ENCODE measurements at places on chromosomes 4 and X.
A peak's percentile ranks its signal among the peaks of the same experiment; 100 is the strongest.

GRCh38 chr4:184748251-184748652 is 14.4 kb upstream of the CENPU start:
- DNase-seq = peak; percentile 42

GRCh38 chrX:20414762-20415445 is 148.2 kb upstream of the RPS6KA3 start:
- no peak for DNase-seq

- no peak for DNase-seq
These were observed 26.9 kb downstream of the FAM241A start for GRCh38 chr4:112172180-112172579.

DNA sequence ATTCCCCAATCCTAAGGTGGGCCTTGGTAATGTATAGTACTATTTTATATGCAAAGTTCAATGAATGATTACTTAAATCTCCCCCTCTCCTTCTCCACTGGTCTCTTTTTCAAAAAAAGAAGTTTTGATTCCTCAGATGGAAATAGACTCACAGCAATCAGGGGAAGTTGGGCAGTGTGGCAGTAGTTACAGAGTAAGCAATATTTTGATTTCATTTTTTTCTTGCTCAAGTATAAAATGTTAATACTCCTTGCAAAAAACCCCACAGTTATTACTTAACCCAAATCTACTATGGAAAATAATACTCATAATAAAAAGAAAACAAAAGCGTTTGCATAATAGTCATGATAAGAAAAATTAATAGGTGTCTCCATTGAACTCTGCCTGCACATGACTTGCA is 56.9 kb upstream of the CXCL8 start:
- no peak for DNase-seq

GRCh38 chrX:124217304-124218251 is 114.9 kb upstream of the TEX13D start:
- DNase-seq = no peak

GRCh38 chrX:84873176-84873575 is 130.5 kb upstream of the APOOL start:
- DNase-seq = no peak

DNA sequence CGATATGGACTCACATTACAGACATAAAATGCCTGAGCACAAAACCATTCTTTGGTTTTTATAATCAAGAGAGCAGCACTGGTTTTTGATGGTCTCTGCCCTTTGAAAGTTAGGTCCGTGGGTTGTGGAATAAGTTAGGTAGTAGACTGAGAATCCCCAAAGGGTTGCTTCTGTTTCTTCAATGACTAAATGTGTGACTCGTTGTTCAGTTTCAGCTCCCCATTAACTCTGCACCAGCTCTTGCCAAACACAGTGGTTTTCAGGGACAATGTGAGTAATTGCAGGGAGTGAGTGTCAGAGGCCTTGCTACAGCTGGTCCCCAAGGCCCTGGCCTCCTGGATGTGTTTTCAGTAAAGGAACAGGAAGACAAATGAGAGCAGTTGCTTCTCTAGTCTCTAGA is 24.8 kb downstream of the SMIM20 start:
- DNase-seq = peak; percentile 99

DNA sequence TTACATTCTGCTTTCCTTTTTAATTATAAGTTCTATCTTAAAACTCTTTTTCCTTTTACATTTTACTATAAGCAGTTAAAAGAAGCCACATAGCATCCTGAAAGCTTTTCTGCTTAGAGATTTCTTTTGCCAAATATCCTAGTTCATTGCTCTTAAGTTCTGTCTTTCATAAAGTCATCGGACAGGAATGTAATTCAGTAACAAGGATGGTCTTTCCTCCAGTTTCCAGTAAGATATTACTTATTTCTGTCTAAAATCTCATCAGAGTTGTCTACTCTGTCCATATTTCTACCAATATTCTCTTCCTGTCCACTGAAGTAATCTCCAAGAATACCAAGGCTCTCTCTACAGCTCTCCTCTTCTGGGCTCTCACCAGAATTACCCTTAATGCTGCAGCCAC is 37.5 kb upstream of the ADH1C start:
- DNase-seq = no peak

DNA sequence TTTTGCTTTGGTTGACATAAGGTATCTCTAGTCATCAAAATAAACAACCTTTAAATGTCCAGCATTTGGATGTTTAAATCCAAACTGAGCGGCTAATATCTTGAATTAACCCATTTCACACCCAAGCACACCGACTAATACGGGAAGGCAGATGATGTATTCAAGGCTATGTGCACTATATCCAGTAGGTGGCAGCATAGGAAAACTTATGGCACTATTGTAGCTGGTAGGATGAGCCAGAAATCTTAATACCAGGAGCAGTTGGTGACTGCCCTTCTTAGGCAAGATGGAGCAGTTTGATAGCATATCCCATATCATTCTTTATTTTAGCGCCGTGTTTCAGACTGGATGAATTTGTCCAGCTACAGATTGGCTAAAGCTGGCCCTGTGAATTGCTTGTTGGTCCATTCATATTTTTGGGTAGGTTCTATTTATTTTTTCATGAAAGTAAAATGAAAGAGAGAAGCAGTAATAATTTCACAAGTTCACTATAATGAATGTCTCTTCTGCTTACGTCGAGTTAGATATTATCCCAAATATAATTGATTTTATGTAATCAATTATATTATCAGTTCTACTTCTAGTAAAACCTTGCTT is 24.4 kb downstream of the UCHL1 start:
- DNase-seq = peak; percentile 80

DNA sequence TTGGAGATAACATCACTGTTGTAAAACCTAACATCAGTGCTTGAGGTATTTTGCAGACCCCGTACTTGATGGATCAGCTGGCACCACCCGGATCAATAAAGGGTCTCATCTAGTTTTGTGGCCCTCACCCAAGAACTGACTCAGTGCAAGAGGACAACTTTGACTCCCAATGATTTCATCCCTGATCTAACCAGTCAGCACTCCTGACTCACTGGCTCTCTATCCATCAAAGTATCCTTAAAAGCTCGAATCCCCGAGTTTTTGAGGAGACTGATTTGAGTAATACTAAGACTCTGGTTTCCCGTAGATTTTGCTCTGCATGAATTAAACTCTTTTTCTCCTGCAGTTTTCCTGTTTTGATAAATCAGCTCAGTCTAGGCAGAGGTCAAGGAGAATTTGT is 2498.1 kb downstream of the PCDH7 start:
- no peak for DNase-seq

GRCh38 chrX:50081282-50081889 is 119.4 kb downstream of the AKAP4 start:
- DNase-seq = peak; percentile 18

DNA sequence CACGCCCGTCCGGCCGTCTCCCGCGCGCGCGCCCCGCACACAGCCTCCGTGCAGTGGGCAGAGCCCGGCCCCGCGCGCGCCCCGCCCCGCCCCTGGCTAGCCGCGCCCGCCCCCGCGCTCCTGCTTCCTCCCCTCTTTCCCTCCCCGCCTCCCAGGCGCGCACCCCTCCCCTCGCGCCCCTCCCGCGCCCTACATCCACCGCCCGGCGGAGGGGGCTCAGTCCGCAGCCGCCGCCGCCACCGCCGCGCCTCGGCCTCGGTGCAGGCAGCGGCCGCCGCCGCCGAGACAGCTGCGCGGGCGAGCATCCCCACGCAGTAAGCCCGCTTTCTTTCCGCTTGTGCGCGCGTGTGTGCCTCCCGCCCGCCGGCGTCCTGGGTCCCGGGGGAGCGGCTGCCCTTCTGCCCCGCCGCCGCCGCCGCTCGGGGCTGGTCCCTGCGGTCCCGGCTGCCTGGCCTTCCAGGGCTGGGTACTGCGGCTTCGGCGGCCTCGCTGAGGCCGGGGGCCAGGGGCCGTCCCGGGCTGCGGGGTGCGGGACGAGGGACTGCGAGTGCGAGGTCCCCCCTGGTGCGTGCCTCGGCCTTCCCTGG is at the start of gene FHL1:
Gene FHL1, plus strand, starts transcription at position 219 of the 587 bp plus-strand sequence.
- no peak for DNase-seq

DNA sequence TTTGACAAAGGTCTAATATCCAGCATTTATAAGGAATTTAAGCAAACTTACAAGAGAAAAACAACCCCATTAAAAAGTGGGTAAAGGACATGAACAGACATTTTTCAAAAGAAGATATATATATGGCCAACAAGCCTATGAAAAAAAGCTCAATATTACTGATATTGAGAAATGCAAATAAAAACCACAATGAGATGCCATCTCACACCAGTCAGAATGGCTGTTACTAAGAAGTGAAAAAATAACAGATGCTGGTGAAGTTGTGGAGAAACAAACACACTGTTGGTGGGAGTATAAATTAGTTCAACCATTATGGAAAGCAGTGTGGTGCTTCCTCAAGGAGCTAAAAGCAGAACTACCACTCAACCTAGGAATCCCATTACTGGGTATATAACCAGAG is 91.6 kb upstream of the EFHC2 start:
- DNase-seq = no peak

- DNase-seq = no peak
These were observed 29.9 kb upstream of the TTC29 start for GRCh38 chr4:146975527-146975926.

DNA sequence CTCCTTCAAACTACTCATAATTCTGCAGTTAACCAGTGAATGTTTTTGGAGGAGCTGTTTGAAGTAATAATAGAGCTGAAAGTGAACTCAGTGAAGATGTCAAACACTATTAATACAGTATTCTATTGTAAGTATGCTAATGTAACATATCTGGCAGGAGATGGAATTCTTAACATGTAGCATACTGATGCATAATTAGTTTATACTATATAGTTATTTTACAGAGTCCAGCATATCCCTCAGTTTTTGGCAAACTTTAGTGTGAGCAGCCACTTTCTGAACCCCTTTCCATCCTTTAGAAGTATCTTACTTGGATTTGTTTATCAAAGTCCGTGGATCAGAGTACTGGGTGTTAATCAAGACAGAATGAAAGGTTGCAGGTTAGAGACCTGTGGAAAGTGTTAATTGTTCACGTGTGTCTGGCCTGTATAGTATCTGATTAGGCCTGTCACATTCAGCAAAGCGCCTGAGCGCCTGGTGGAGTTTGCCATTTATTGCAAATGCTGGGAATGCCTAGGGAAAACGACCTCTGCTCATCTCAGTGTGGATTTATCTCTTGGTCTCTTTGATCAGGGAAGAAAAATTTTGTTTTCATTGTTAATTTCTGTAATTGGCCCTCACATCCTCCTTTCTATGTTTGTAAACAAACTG is 251.7 kb upstream of the MAD2L1 start:
- no peak for DNase-seq

DNA sequence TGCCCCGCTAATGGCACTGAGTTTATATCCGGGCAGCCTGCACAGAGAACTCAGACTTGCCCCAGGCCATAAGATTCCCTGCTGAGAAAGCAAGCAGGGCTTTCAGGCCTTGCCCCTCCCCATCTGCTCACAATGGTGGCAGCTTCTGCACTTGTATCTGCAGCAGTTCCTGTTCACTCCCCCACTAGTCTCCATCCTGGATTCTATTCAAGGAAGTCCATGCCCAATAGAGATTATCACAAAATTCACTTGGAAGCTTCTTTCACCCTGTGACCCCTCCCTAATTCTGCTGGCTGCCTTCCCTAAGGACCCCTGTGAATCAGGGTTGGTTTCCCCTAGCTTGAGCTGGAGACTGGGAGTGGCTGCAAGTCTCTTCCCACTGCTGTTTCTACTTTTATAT is 34.5 kb upstream of the UCP1 start:
- no peak for DNase-seq

- no peak for DNase-seq
These were observed 60.2 kb downstream of the BANK1 start for GRCh38 chr4:101850698-101851097.

- no peak for DNase-seq
These were observed 166.8 kb downstream of the AFAP1 start for GRCh38 chr4:7772711-7773385.

DNA sequence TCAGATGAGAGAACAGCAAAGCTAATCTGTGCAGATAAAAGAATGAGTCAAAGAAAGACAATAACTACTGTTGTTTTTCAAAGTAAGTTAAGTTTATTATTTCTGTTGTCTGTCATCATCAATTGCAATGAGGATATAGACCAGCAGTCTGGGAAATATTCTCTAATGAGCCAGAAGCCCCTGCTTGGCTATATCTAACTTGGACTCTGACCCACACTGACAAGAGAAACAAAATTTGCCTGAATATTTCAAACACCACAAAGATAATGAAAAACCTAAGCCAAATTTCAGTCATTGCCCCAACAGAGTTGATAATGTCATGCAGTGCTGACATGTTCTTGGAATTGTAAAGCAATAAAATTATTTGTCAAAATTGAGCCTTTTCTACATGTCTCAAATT is 115.0 kb upstream of the PRDX4 start:
- no peak for DNase-seq

DNA sequence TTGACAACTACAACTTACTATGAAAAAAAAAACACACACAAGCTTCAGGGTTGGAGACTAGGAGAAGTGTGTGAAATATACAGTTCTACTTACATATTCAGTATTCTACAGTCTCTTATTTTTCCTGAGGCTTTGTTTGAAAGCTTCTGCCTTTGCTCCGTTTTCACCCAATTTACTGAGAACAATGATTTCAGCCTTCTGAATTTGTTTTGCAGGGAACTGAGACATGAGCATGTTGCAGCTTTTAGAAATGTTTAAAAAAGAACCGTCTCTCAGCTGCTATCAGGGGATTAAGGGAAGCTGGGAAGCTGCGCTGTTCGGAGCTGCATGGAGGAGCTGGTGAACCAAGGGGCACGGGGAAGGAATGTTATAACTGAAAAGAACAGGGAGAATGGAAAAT is 85.7 kb downstream of the QDPR start:
- no peak for DNase-seq

- DNase-seq = no peak
These were observed 45.4 kb upstream of the GAB1 start for GRCh38 chr4:143291314-143291713.

DNA sequence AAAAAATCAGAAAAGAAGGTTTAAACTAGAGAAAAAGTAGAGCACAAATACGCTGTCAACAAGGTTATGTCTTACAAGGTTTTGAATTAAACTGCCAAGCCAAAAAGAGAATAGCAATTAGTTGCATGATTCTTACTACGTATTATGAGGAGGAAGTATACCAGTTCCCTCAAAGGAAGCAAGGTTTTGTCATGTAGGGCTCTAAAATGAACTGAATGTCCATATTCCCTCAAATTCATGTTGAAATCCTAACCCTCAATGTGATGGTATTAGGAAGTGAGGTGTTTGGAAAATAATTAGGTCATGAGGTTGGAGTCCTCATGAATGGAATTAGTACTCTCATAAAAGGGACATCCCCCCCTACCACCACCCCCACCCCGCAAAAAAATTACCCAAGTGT is 201.0 kb downstream of the FBXW7 start:
- DNase-seq = no peak

Measured in LHCN-M2 (cell line).